ENCODE measurements at places on chromosomes 3 and 15. TPM values are rescaled to one million over a fixed set of nuclear protein-coding genes. Genes with fewer than 3 reads are reported as not detected.

GOLGA6B gene
- total RNA-seq, result not detected

UTS2B gene
- total RNA-seq, result 0.33 TPM

- no peak for DNase-seq
- peaks cover 22% of the 10 kb centered on the region for H3K4me1 ChIP-seq
- peaks cover 6% of the 10 kb centered on the region for H3K27me3 ChIP-seq
- H3K4me3 ChIP-seq, result peak overlapping the region; percentile 97
- H3K27ac ChIP-seq, result peak overlapping the region; percentile 99
Observed at GRCh38 chr15:59104602-59104911, 389 bp upstream of the CCNB2 start.

DNA sequence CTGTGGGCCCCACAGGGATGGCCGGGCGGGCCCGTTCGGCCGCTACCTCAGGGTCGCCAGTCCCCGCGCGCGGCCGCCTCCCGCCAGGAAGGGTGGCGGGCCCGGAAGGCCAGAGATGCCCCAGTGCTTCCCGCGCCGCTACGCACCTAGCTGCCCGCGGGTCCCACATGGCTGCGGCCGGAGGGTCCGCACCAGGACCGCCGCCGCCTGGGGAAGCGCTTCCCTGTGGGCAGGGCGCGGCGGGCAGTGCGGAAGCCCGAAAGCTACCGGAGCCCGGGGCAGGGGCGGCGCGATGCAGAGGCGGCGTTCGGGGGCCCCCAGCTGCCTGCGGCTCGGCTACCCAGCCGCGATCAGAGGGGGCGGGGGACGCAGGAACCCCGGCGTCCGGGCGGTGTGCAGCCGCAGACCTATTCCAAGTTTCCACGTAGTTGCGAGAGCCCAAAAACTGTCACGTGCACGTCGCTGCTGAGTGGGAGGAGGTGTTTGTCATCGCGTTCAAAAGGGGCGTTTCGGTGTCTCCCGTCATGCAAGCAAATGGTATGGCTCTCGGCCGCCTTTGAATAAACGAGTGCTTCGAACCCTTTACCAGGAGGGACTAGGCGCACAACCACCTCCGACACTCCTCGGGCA lies at the start of gene TRANK1:
TRANK1 (minus strand) TSS at position 414 of the 630 bp plus-strand sequence; CDS start at position 169, 245 bp downstream.
- peaks cover 7% of the 10 kb centered on the region for H3K4me1 ChIP-seq
- peaks cover 25% of the 10 kb centered on the region for H3K36me3 ChIP-seq

GRCh38 chr3:11118181-11118682 lies 36.1 kb upstream of the HRH1 start:
- peaks cover 4% of the 10 kb centered on the region for H3K27me3 ChIP-seq
- peaks cover 10% of the 10 kb centered on the region for H3K36me3 ChIP-seq
- H3K4me1 ChIP-seq, result peaks cover 36% of the 10 kb centered on the region
- peak overlapping the region; percentile 99 for H3K27ac ChIP-seq
- peak; percentile 71 for DNase-seq

GRCh38 chr3:122430371-122430770 lies 14.5 kb upstream of the WDR5B start:
- H3K36me3 ChIP-seq, result peaks cover 41% of the 10 kb centered on the region
- H3K27ac ChIP-seq, result no peak overlapping the region
- DNase-seq, result no peak
- peaks cover 18% of the 10 kb centered on the region for H3K4me1 ChIP-seq
- H3K27me3 ChIP-seq, result no peaks in the 10 kb centered on the region

GRCh38 chr3:14889943-14890342 lies 57.4 kb upstream of the NR2C2 start:
- H3K4me1 ChIP-seq, result no peaks in the 10 kb centered on the region
- H3K4me3 ChIP-seq, result no peak overlapping the region
- H3K27ac ChIP-seq, result no peak overlapping the region
- peaks cover 33% of the 10 kb centered on the region for H3K27me3 ChIP-seq
- no peaks in the 10 kb centered on the region for H3K36me3 ChIP-seq

- no peak overlapping the region for H3K4me3 ChIP-seq
- no peak overlapping the region for H3K27ac ChIP-seq
- H3K27me3 ChIP-seq, result peaks cover 2% of the 10 kb centered on the region
- peaks cover 11% of the 10 kb centered on the region for H3K4me1 ChIP-seq
Observed at GRCh38 chr3:33145221-33145900, 31.5 kb downstream of the CRTAP start.

- H3K4me3 ChIP-seq, result no peak overlapping the region
- H3K27ac ChIP-seq, result no peak overlapping the region
- peaks cover 23% of the 10 kb centered on the region for H3K4me1 ChIP-seq
- H3K27me3 ChIP-seq, result no peaks in the 10 kb centered on the region
- no peak for DNase-seq
Observed at GRCh38 chr3:110391640-110392395, 679.8 kb upstream of the NECTIN3 start.

DNA sequence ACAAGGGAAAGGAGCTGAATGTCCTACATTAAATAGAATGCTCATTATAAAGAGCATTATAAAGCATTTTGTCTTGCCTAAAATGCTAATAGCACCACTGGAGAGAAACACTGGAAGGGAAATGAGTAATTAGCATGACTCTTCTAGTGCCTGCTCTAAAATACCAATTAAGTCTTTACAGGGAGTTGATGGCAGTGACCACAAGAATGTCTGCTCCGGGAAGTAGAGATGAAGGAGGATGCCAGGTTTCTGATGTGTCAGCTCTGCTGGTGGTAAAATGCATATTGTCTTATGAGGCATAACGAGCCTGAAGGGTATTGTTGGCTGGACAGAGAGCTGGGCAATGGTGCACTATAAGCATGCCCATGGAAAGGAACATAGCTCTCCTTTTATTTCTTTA lies 49.5 kb downstream of the MYLK start:
- H3K36me3 ChIP-seq, result peaks cover 83% of the 10 kb centered on the region
- DNase-seq, result peak; percentile 94
- H3K27me3 ChIP-seq, result no peaks in the 10 kb centered on the region
- peak overlapping the region; percentile 89 for H3K27ac ChIP-seq
- peaks cover 74% of the 10 kb centered on the region for H3K4me1 ChIP-seq

CCR3 gene
- total RNA-seq, result not detected

TGM4 gene
- not detected for total RNA-seq

- peaks cover 11% of the 10 kb centered on the region for H3K36me3 ChIP-seq
- peaks cover 27% of the 10 kb centered on the region for H3K27me3 ChIP-seq
- H3K4me1 ChIP-seq, result peaks cover 21% of the 10 kb centered on the region
- H3K4me3 ChIP-seq, result peak overlapping the region; percentile 72
Observed at GRCh38 chr3:194070634-194071409, 65.1 kb upstream of the HES1 start.

DNA sequence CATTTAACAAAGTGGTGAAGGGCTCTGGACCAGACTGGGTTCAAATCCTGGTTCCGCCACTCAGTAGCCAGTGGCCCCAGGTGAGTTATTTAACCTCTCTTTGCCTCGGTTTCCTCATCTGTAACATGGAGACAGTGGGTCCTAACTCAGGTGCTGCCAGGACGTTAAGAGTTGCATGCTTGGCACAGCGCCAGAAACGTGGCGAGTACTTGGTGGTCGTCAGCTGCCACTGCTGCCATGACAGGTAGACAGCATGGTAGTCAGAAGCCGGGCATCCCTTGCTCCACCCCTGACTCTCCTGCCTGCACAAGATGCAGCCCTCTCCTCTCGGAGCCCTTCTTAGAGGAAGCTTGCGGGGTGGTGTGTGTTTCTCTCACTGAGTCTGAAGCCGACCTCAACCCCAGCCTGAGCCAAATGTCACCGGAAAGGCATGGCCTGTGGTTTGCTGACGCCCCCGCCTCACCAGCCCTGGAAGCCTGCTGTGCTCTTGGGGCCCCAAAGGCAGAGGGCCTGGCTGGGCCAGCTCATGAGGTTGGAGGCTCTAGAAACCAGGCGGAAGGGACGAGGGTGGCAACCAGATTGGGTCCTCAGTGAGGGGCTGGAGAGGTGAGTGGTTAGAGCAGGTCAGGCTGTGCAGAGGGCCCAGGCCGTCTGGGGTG lies 160.8 kb upstream of the TLE3 start:
- no peak for DNase-seq
- H3K4me1 ChIP-seq, result no peaks in the 10 kb centered on the region
- H3K4me3 ChIP-seq, result no peak overlapping the region
- H3K27ac ChIP-seq, result no peak overlapping the region
- H3K36me3 ChIP-seq, result no peaks in the 10 kb centered on the region

- no peak overlapping the region for H3K27ac ChIP-seq
- peaks cover 3% of the 10 kb centered on the region for H3K27me3 ChIP-seq
- no peak for DNase-seq
- H3K36me3 ChIP-seq, result no peaks in the 10 kb centered on the region
- H3K4me3 ChIP-seq, result no peak overlapping the region
Observed at GRCh38 chr3:72728329-72728889, 119.8 kb downstream of the SHQ1 start.

GRCh38 chr3:115580566-115580965 lies 42.7 kb upstream of the GAP43 start:
- no peak overlapping the region for H3K4me3 ChIP-seq
- no peak for DNase-seq
- no peak overlapping the region for H3K27ac ChIP-seq
- H3K36me3 ChIP-seq, result no peaks in the 10 kb centered on the region
- H3K4me1 ChIP-seq, result peaks cover 8% of the 10 kb centered on the region

PLSCR5 gene
- total RNA-seq, result not detected

- H3K4me1 ChIP-seq, result peaks cover 5% of the 10 kb centered on the region
- no peak for DNase-seq
- peaks cover 1% of the 10 kb centered on the region for H3K27me3 ChIP-seq
Observed at GRCh38 chr3:177306252-177306651, 109.0 kb upstream of the TBL1XR1 start.

DNA sequence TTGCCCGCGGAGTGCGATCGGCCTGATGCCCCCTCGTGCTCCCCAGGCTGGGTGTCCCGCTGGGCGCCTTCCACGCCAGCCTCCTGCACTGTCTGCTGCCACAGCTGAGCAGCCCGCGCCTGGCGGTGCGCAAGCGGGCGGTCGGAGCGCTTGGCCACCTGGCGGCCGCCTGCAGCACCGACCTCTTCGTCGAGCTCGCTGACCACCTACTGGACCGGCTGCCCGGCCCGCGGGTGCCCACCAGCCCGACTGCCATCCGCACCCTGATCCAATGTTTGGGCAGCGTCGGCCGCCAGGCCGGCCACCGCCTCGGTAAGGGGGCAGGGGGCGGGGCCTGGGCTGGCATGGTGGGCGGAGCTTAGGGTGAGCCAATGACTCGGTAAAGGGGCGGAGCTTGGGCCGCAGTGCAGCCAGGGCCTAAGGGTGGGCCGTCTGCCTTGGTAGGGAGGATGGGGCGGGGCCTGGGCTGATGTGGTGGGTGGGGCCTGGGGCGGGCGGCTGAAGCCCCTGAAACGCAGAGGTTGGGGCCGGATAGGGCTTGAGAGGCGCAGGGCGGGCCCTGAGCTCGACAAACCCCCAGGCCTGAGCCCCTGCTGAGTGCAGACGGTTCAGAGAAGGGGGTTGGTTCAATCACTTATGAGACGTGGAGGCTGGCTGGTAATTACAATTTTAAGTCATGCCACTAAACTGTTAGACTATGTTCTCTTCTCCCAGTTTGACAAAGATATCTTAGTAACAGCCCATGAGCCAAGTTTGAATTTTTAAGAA lies 13.7 kb downstream of the CAND2 start:
- peak; percentile 68 for DNase-seq
- no peaks in the 10 kb centered on the region for H3K36me3 ChIP-seq
- peak overlapping the region; percentile 53 for H3K4me3 ChIP-seq
- H3K27ac ChIP-seq, result peak overlapping the region; percentile 33
- peaks cover 10% of the 10 kb centered on the region for H3K4me1 ChIP-seq

SPINT1 gene
- total RNA-seq, result 0.34 TPM

GOLGA6L26 gene
- not detected for total RNA-seq

KIF7 gene
- 26.2 TPM for total RNA-seq

LTK gene
- total RNA-seq, result 0.24 TPM

REC114 gene
- total RNA-seq, result not detected

DNA sequence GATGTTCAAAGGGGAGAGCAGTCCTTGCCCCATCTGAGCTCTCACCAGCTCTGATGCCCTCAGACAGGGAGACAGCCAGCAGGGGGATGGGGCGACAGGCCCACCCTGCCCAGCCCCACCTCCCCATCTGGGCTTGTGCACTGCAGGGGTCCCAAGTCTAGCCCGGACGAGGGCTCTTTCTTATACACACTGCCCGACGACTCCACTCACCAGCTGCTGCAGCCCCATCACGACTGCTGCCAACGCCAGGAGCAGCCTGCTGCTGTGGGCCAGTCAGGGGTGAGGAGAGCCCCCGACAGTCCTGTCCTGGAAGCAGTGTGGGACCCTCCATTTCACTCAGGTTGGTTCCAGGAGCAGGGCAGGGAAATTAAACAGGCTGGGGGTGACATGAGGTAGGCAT lies 73.9 kb downstream of the BOC start:
- peaks cover 8% of the 10 kb centered on the region for H3K27me3 ChIP-seq
- peaks cover 29% of the 10 kb centered on the region for H3K4me1 ChIP-seq
- H3K4me3 ChIP-seq, result no peak overlapping the region
- H3K27ac ChIP-seq, result no peak overlapping the region
- H3K36me3 ChIP-seq, result 0 out of 2 replicates have a peak, but pooled peaks cover 5% of the 10 kb centered on the region

GRCh38 chr15:27418726-27419125 lies 447.7 kb downstream of the GABRG3 start:
- no peak for DNase-seq
- no peaks in the 10 kb centered on the region for H3K4me1 ChIP-seq
- no peak overlapping the region for H3K27ac ChIP-seq
- H3K4me3 ChIP-seq, result no peak overlapping the region
- peaks cover 10% of the 10 kb centered on the region for H3K36me3 ChIP-seq

DNA sequence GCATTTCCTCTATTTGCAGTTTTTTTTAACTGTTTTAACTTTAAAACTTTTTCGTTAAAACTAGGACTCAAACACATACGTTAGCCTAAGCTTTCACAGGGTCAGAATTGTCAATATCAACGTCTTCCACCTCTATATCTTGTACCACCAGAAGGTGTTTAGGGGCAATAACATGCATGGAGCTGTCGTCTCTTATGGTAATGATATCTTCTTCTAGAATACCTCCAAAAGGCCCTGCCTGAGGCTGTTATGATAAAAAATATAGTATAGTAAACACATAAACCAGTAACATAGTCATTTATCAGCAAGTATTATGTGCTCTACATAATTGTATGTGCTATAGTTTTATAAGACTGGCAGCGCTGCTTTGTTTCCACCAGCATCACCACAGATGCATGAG lies 76.3 kb upstream of the MLF1 start:
- no peaks in the 10 kb centered on the region for H3K4me1 ChIP-seq
- no peak overlapping the region for H3K27ac ChIP-seq
- no peaks in the 10 kb centered on the region for H3K27me3 ChIP-seq

DNA sequence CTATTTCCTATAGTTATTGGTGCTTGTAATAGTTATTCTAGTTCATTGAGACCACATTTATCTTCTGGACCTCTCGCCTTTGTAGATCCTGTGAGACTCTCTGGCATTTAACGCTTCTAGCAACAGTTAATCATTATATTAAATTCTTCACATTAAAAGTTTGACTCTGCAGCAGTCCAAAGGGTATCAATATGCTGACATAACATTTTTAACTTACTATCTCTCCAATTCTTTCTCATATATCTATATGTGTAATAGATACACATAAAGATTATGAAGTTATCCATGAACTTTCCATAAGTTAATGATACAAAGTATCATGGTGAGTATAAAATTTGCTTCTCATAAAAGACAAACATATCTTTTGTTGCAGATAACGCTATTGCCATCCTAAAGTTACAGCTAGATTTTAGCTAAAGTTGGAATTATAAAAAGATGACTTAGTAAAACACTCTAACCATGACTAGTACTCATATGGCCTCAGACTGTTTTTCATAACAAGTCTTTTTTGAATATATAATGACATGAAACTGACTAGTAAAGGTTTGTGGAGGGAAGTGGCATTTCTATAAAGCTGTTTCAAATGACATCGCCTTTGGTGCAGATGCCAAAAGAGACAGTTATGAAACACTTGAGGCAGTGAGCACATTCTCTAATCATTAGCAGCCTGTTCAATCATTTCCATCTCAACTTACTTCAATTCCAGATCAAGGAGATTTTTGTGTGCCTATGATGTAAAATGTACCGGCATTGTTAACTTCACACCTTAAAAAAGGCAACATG lies 379.3 kb upstream of the CBLB start:
- no peak overlapping the region for H3K4me3 ChIP-seq
- no peak overlapping the region for H3K27ac ChIP-seq
- H3K27me3 ChIP-seq, result no peaks in the 10 kb centered on the region
- peaks cover 20% of the 10 kb centered on the region for H3K4me1 ChIP-seq
- peaks cover 9% of the 10 kb centered on the region for H3K36me3 ChIP-seq

SAXO2 gene
- 1.1 TPM for total RNA-seq

EIF2B5 gene
- 32.6 TPM for total RNA-seq

CLCN2 gene
- total RNA-seq, result 3.1 TPM
